ENCODE measurements at places on chromosomes 1 and 21.

GRCh38 chr1:54764922-54765561, 719 bp upstream of the PARS2 start:
- DNase-seq, result no peak

- DNase-seq, result peak; percentile 38
Measured at GRCh38 chr21:45470773-45471524, 66.0 kb downstream of the COL18A1 start.

DNA sequence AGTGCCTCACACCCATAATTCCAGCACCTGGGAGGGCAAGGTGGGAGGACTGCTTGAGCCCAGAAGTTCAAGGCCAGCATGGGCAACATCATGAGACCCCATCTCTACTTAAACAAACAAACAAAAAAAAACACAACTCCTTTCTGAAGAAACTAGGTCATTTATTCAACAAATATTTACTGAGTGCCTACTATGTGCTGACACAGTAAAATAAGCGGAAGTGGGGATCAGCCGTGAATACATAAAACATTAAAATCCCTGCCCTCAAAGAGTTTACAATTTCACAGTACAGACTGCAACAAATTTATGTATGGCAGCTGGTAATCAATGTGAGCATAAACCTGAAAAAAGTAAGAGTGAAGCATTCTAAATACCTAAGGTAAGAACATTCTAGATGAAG, 65.3 kb downstream of the TUT4 start:
- DNase-seq, result no peak

DNA sequence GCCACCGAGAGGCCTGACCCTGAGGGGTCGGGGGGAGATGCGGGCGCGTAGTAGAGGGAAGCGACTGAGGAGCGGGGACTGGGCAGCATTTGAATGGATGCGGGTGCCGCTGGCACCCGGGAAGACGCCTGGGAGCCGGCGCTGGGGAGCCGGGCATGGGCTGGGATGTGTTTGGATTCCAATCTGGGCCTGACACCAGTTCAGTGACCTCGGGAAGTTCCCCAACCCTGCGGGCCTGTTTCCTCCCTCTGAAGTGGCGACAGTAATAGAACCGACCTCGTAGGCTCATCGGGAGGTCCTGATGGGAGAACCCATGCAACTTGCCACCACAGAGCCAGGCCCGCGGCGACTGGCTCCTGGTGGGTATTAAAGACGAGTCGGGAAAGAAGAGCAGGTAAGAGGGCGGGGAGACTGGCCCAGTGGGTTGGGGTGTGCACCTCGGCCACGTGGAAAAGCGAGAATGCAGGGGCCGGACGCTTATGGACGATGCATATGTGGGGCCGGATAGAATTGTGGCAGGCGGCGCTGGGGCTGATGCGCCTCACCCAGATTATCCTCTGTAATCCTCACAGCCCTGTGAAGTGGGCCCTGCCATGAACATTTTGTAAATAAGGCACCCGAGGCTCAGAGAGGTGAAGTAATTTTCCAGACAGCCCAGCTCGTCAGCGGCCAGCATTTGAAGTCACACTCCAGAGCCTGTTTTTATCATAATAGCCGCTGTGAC, 105.8 kb downstream of the SLC16A1 start:
- DNase-seq, result no peak

DNA sequence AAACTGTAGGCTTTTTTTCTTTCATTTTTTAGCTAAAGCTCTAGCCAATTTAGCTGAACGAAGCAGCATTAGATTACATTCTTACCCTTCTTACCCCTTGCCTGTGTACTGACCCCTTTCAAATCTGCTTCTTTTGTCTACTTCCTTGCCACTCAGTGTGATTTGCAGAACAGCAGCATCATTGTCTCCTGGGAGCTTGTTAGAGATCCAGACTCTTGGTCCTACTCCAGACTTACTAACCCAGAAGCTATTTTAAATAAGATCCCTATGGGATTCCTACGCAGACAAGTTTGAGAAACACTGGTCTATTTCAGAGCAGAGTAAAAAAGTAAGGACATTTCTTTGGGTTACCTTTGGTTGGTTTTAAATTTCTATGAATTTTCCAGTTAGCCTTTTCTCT, 13.8 kb downstream of the LRRC39 start:
- no peak for DNase-seq

- DNase-seq, result no peak
Measured at GRCh38 chr1:13624526-13624925, 40.9 kb downstream of the PDPN start.

- no peak for DNase-seq
Measured at GRCh38 chr1:29459620-29459945, 223.3 kb downstream of the PTPRU start.

DNA sequence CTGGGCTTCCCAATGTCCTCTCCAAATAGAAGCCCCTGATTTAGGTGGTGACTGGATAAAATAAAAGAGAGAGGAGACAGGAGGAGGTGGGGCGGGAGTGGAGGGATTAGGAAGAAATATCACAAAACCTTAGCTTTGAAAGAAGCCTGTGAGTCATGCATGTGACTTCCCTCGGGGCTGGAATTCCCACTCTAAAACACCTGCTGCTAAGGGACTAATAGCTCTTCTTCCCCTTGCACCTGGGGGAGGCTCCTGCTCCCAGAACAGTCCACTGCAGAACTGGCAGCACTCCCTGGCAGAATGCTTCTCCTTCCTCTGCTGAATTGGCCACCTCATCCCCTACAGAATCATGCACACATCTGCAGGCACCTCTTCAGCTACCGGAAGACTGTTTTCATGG, 207.2 kb downstream of the ATG4C start:
- no peak for DNase-seq

DNA sequence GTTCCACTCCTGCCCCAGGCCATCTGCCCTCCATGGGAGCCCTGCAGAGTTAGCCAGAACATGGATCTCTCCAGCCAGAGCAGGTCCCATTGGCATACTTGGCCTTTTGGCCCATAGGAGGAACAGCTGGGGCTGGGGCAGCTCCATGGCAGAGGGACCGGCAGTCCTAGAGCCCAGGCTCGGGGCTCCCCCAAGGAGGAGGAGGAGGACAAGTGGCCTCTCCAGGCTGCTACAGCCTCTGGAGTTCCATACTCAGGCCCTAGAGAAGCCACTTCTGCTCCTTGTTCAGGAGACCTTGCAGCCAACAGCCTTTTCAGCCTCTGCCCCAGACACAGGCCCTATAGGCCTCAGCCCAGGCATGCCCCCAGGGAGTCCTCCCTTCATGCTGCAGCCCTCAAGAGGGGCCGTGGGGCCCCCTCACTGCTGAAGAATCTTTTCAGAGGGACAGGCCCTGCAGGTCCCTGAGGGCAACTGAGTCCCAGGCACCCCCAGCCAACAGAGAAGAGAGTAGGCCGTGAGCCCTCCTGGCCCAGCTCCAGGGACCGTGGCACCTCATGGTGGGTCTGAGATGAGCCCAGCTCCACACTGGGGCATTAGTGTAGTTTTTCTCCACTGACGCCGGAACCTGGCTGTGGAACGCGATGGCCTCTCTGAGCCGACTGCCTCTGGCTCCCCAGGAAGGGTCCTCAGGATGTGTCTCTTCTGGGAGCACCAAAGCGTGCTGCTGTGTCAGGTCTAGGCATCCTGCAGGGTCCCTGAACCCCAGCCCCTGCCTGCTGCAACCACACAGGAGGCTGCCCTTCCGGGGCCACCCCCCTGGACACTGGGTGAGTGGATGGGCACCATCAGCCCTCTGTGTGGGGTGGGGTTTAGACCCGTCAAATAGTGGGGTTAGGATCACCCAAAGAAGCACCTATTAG, 297.6 kb upstream of the VAMP3 start:
- no peak for DNase-seq

DNA sequence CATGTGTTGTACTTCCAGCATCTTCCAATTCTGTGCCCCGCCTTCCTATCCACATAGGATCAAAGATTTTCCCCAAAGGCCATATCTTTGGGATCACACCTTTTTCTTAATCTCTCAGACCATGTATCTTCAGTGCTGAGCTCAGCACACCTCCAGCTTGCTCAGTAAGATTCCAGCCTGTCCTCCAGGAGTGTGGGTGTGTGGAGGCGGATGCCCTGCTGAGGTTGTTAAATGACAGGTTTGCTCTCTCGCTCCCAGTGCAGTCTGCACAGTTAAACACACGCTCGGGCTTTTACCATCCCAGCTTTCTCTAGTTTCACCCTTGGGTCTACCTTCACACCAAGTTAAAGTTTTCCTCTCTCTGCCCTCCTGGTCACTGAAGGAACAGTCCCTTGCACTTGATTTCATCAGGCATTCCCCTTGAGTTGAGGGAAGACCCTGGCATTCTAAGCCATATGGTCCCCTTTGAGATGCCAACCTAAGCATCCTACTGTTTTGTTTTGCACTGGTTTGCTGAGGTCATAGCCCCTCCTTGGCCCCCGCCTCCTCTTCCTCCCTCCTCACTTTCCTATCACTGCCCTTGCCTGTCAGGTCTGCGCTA, 13.7 kb downstream of the MYOG start:
- no peak for DNase-seq
